ENCODE measurements at places on chromosomes 11 and 22. TPM values are rescaled to one million over a fixed set of nuclear protein-coding genes. Genes with fewer than 3 reads are reported as not detected.
A peak's percentile ranks its signal among the peaks of the same experiment; 100 is the strongest.

GRCh38 chr11:69680688-69681087, 5.5 kb upstream of the LTO1 start:
- H3K27ac ChIP-seq, result no peak overlapping the region
- no peak for DNase-seq
- H3K27me3 ChIP-seq, result no peaks in the 10 kb centered on the region
- no peaks in the 10 kb centered on the region for H3K4me1 ChIP-seq

DNA sequence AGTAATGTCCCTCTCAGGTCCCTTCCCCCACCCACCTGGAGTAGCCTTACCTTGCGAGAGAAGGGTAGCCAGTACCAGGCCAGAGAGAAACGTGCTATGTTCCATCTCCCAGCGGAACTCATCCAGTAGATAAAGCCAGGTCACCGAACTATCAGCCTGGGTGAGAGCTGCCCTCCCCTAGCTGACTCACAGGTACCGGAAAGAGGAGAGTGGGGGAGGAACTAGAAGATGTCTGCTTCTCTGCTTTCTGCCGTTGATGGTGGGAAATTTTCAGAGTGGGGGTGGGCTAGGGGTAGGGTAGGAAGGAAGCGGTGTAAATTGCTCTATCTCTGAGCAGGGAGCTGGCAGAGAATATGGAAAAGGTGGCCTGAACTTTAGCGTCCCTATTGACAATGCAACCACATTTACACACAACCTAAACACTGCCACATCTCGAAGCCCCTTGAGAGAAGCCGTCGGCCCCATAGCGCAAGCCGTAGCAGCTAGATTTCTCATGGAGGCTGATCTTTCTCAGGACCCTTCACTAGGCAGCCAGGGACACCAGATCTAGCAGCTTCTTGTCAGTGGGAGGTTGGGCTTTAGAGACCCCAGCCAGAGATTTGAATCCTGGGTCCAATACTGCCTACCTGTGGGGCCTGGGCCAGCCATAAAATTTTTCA, at the start of gene CD3D:
TSS of gene CD3D (minus strand) at position 203 of the 659 bp plus-strand sequence. CDS start at position 105, 98 bp downstream.
- H3K27me3 ChIP-seq, result no peaks in the 10 kb centered on the region
- H3K27ac ChIP-seq, result no peak within 1 kb of the TSS
- no peak within 1 kb of the TSS for H3K4me3 ChIP-seq
- H3K4me1 ChIP-seq, result no peaks in the 10 kb centered on the region
- H3K36me3 ChIP-seq, result no peaks in the 10 kb centered on the region

GRCh38 chr11:94325681-94326080, 21.3 kb downstream of the IZUMO1R start:
- H3K4me1 ChIP-seq, result no peaks in the 10 kb centered on the region
- no peak overlapping the region for H3K4me3 ChIP-seq
- no peaks in the 10 kb centered on the region for H3K27me3 ChIP-seq
- no peak overlapping the region for H3K27ac ChIP-seq
- DNase-seq, result peak; percentile 61

DNA sequence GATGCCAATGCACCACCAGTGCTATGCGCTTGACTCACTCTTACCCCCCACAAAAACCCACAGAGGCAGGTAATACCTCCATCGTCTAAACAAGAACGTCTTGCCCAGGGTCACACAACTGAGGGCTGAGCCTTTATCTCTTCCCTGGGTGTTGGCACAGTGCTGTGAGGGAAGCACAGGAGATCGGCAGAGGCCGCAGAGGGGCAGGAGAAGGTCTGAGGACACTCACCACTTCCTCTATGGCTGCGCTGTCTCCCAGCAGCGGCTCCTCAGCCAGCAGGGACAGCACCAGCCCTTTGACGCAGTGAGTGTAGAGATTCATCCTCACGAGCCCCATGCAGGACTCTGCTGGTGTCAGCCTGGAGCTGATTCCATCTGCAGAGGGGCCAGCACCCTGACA, 19.9 kb downstream of the HPS4 start:
- no peak overlapping the region for H3K4me3 ChIP-seq
- DNase-seq, result no peak
- no peaks in the 10 kb centered on the region for H3K4me1 ChIP-seq
- no peaks in the 10 kb centered on the region for H3K27me3 ChIP-seq

DNA sequence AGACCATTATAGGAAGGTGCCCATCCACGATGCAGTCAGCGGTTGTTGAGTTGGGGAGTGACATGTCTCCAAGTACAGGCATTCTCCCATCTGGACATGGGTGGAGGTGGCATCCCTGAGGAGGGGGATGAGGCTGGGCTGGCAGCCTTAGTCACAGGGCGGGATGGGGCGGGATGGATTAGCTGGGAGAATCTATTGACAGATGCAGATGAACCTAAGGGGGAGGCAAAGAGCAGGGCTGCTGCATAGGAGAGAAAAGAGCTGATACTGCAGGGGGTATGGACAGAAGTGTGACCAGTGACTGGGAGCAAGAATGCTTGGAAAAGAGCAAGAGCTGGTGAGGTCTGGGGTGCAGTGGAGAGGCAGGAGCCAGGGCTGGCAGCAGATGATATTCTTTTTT, 42.7 kb downstream of the SCN3B start:
- DNase-seq, result no peak
- H3K4me1 ChIP-seq, result no peaks in the 10 kb centered on the region
- H3K27ac ChIP-seq, result no peak overlapping the region
- H3K36me3 ChIP-seq, result peaks cover 24% of the 10 kb centered on the region

DNA sequence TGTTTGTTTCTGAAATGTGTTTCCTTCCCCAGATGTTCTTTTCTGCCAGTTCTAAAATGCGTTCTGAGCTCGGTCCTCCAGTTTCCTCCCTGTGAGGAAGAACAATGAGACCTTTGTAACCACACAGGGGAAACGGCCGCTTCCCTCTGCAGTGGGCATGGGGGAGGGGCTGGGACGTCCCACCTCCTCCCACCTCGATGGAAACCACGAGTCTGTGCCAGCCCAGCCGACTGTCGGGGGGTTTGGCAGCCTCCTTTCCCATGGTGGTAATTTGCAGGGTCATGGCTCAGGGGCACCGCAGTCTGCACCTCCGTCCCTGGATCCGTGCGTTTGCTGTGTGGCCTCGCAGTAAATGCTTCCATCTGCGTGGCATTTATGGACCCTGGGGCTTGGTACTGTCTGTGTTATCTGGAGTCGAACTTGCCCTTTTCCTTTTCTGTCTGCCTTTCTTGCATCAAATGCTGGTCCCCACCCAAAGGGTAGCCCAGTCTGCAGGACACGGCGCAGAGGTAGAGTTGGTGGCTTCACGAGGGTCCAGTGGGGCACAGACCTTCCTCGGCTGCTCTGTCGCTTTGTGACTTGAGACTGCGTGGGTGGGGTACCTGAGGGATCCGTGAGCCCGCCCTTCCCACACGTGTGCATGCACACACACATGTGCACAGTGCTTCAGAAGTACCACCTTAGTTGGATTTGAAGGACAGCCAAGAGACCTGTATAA, 16.1 kb downstream of the LRP5 start:
- peaks cover 33% of the 10 kb centered on the region for H3K4me1 ChIP-seq
- H3K27me3 ChIP-seq, result no peaks in the 10 kb centered on the region
- H3K27ac ChIP-seq, result peak overlapping the region; percentile 54
- H3K4me3 ChIP-seq, result no peak overlapping the region
- no peaks in the 10 kb centered on the region for H3K36me3 ChIP-seq
- no peak for DNase-seq

DNA sequence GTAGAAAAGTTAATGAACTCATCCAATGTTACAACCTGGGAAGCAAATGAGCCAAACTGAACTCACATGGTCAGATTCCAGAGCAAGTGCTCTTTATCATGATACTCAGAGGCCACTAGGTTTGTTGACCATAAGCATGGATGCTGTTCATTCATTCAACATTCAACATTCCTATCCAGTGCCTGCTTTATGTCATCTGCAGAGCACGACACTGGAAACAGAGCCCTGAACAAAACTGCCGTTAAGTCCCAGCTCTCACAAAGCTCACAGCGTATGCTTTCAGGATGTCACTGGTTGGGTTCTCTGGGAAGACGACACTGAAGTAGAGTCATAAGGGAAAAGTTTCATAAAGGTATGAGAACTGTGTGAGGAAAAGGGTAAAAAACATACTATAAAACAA, 105.8 kb upstream of the TRIM77 start:
- no peak for DNase-seq
- no peak overlapping the region for H3K27ac ChIP-seq
- H3K4me3 ChIP-seq, result no peak overlapping the region
- no peaks in the 10 kb centered on the region for H3K27me3 ChIP-seq
- no peaks in the 10 kb centered on the region for H3K4me1 ChIP-seq

DNA sequence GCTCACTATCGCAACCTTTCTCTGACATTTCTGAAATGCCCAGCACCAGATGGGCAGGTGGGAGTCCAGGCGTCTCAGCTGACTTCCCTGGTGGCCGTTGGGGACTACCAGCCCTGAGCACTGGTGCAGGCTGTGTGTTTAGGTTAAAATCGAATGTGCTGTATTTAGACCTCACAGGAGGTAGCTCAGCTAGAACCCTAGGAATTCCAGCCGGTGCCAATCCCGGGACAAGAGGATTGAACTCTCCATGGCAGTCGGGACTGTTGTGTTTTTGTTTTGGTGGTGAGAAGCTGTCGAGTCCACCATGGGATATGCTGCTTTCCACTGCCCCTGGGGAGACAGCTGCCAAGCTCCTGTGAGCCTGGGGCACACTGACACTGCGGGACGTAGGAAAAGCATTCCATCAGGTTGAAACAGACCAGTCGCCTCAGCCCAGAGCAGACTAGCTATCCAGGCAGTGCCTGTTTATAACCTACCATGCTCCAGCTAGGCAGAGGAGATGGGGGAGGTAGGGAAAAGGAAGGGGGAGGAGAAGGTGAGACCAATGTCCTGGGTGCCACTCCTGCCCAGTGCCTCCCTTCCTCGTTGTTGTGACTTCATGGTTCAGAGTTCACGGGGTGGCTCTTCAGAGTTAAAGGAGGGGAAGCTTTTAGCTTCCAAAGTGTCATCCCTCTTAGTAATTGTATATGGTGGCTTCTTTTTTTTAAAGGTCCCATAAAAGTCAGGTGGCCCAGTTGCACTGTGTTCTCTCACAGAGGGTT, 53.0 kb downstream of the MICAL2 start:
- no peak overlapping the region for H3K27ac ChIP-seq

DNA sequence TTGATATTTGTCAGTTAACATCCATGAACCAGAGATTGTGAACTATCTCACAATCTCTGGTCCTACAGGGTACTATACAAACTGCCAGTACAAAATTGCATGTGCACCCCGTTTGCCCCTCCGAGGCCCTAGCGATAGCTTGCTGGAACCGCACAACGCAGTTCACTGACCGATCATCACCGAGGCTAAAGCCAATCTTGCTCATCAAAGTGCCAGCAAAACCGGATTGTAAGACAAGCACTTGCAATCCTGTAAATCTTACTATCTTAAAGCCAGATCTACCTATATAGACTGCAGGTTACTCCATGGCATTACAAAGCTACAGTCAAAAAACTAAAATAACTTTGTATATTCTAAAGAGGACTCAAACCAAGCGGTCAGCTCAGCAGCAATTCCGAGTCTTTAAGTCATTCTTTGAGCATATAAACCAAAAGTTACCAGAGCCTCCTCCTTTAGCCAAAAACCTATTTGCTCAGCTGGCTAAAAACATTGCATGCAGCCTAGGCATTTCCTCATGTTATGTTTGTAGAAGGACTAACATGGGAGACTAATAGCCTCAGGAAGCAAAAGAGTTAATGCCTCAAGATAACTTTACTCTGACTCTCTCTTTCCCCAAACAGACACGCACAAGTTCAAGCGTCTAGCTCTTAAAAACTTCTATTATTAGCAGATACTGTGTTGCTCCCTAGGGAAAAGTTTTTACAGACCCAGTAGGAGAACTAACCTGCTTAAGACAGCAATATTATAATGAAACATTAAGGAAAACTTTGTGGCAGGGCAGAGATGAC, 30.7 kb upstream of the CPT1A start:
- no peak for DNase-seq
- H3K4me3 ChIP-seq, result no peak overlapping the region
- peaks cover 5% of the 10 kb centered on the region for H3K4me1 ChIP-seq
- H3K27me3 ChIP-seq, result peaks cover 3% of the 10 kb centered on the region
- H3K36me3 ChIP-seq, result no peaks in the 10 kb centered on the region
- H3K27ac ChIP-seq, result no peak overlapping the region

- H3K4me3 ChIP-seq, result no peak overlapping the region
- peaks cover 4% of the 10 kb centered on the region for H3K36me3 ChIP-seq
- no peaks in the 10 kb centered on the region for H3K27me3 ChIP-seq
- no peak overlapping the region for H3K27ac ChIP-seq
- H3K4me1 ChIP-seq, result peaks cover 7% of the 10 kb centered on the region
- no peak for DNase-seq
These were observed 155.7 kb downstream of the NAV2 start for GRCh38 chr11:19868281-19868821.

- DNase-seq, result no peak
- H3K27me3 ChIP-seq, result no peaks in the 10 kb centered on the region
- H3K27ac ChIP-seq, result no peak overlapping the region
- H3K4me1 ChIP-seq, result no peaks in the 10 kb centered on the region
- H3K4me3 ChIP-seq, result no peak overlapping the region
These were observed 14.5 kb upstream of the APLNR start for GRCh38 chr11:57251491-57252104.

DNA sequence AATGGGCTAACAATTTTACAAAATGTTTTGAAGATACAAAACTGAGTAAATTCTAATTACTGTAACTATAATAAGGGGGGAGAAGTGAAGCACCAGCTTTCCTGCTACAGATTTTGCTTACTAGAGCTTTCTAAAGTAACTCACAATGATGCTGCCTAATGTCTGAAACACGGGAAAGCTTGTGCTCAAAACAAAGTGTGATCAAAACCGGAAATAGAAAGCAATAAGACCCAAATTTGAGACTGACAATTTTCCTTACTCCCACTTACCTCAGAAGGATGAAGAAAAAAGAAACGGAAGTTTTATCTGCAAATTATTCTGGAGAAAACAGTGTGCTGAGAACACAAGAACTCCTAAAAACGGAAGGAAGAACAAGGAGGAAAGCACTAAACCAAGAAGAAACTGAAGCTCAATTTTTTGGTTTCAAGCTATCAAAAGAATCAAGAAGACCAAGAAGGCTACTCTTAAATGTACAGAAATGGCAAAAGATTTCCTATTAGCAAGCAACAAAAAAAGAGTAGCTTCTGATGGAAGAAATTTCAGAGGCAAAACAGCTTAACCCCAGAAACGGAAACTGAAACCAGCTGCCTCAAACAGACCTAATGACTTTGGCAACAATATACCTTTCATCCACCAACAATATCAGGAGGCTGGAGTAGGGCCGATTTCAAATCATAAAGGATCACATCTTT, 33.4 kb downstream of the AMBRA1 start:
- no peak overlapping the region for H3K4me3 ChIP-seq
- no peaks in the 10 kb centered on the region for H3K36me3 ChIP-seq
- no peaks in the 10 kb centered on the region for H3K27me3 ChIP-seq
- H3K4me1 ChIP-seq, result no peaks in the 10 kb centered on the region
- DNase-seq, result no peak

- H3K36me3 ChIP-seq, result no peaks in the 10 kb centered on the region
- H3K4me1 ChIP-seq, result no peaks in the 10 kb centered on the region
- no peak overlapping the region for H3K27ac ChIP-seq
- no peak for DNase-seq
- H3K4me3 ChIP-seq, result peak overlapping the region; percentile 76
These were observed 575 bp downstream of the DUSP18 start for GRCh38 chr22:30667107-30667493.

WT1 gene
- 0.17 TPM for total RNA-seq

HBG2 gene
- not detected for total RNA-seq

C2CD3 gene
- total RNA-seq, result 28.7 TPM

CD6 gene
- 0.19 TPM for total RNA-seq

DNAJB13 gene
- total RNA-seq, result 0.54 TPM

All from H1 (cell line).